Heart left ventricle (tissue), 16 donors: ENCODE measurements at places on chromosomes 11 and 22. TPM values are rescaled to one million over a fixed set of nuclear protein-coding genes. Genes with fewer than 3 reads are reported as not detected.
A peak's percentile ranks its signal among the peaks of the same experiment; 100 is the strongest.

- DNase-seq, result no peak
Observed at GRCh38 chr11:92332986-92333385, 108.4 kb downstream of the FAT3 start.

- DNase-seq, result no peak
Observed at GRCh38 chr11:27254744-27255446, 108.1 kb downstream of the CCDC34 start.

DNA sequence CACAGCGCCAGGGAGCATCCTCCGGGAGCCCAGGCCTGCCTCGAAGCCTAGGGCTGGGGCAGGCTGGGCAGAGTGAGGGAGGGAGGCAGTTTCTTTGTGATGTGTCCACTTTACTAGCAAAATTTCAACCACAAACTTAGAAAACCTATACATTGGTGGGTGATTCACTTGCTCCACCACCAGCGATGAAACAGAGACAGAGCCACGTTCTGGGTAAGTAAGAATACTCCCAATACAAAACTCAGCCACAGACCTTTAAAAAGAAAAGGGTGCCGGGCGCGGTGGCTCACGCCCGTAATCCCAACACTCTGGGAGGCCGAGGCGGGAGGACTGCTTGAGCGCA, 22.3 kb downstream of the CDKN1C start:
- DNase-seq, result no peak

DNA sequence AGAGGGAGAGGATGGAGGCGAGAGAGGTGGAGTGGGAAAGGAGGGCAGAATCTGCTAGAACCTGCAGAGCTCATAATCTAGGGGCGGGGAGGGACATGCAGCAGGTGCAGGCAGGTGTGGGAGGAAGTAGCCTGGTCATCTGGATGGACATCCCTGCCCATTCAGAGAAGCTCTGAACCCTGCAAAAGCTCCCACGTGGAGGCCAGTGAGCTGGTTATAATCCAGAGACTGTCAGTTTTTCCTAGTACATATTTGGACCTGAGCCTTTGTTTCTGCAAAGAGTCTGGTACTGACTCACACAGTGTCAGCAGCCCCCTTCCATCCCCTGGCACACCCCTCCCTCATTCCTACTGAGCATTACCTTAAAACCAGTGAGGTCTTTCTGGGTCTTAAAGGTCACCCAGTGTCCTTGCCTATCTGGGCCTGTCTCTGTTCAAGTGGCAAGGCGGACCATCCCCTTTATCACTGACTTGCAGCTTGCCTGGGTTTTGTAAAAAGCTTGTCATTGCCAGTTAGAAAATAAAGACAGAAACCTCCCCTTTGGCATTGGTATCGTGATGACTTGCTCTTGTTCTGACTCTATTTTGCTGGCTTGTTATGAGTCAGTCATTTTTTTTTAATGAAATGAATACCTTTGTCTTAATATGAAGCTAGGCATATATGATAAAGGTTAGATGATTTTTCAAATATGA, 26.1 kb downstream of the PTPRJ start:
- no peak for DNase-seq

DNA sequence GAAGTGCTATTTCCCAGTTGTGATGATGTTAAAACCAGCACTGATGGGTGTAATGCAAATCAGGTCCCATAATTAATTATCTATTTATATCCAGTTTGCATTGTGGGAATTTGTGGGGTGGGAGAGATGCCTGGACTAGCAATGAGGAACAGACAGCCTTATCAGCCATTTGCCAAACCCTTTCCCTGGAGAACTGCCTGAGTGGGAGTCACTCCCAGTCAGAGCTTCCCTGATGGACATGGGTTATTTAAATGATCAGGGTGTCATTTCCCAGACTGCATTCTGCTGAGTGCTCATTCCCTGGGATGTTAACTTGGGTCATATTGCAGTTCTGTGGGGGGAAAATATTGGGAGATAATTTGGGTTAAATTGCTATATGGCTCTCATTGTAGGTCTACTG, 168.5 kb downstream of the NAV2 start:
- DNase-seq, result no peak

- DNase-seq, result no peak
Observed at GRCh38 chr11:30868626-30869081, 282.5 kb upstream of the MPPED2 start.

DNA sequence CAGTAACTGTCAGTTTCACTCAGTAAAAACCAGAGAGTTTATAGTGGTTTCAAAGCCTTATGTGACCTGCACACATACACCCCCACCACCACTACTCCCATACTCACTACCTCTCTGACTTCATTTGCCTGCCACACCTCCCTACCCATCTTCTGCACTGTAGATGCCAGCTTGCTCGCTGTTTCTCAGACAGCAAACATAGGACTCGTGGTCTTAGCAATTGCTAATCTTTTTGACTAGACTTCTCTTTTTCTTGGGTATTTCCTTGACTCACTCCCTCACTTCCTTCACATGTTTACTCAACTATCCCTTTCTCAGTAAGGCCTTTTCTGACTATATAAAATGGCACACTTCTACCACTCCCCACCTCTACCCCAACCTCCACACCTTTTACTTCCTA, 27.8 kb downstream of the CEP295 start:
- DNase-seq, result no peak

- no peak for DNase-seq
Observed at GRCh38 chr11:119594639-119595249, 134.3 kb downstream of the NECTIN1 start.

- DNase-seq, result no peak
Observed at GRCh38 chr22:37133304-37134018, 16.3 kb downstream of the IL2RB start.

DNA sequence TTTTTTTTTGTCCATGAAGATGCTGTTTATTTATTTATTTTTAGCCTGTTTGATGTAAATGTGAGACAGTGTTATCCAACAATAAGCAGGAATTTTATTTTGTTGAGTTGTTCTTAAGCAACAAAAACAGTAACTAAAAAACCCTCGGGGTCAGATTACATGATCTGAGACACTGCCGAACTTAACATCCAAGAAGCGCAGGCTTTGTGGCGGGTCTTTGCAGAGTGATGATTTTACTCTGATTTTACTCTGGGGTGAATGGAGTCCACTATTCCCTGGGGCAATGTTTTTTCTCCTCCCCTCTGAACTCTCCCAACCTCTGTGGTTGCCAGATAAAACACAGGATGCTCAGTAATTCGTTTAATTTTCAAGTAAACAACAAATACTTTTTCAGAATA, 450.1 kb upstream of the B3GAT1 start:
- no peak for DNase-seq

GRCh38 chr11:2426826-2427521, 17.3 kb downstream of the TRPM5 start:
- peak; percentile 59 for DNase-seq

GRCh38 chr11:117419482-117420142, 92.0 kb downstream of the CEP164 start:
- DNase-seq, result no peak

- DNase-seq, result peak; percentile 71
Observed at GRCh38 chr22:33271390-33272161, 213.4 kb upstream of the SYN3 start.

The ELP4 gene
- polyA plus RNA-seq, result 8.5 TPM

The APOA4 gene
- not detected for polyA plus RNA-seq

The ARVCF gene
- polyA plus RNA-seq, result 39.2 TPM
